ENCODE measurements at places on chromosomes 7 and 10.

- DNase-seq: no peak
Measured at GRCh38 chr7:46776790-46777189, 805.1 kb downstream of the TNS3 start.

- no peak for DNase-seq
Measured at GRCh38 chr7:2564970-2565540, 6.3 kb downstream of the IQCE start.

DNA sequence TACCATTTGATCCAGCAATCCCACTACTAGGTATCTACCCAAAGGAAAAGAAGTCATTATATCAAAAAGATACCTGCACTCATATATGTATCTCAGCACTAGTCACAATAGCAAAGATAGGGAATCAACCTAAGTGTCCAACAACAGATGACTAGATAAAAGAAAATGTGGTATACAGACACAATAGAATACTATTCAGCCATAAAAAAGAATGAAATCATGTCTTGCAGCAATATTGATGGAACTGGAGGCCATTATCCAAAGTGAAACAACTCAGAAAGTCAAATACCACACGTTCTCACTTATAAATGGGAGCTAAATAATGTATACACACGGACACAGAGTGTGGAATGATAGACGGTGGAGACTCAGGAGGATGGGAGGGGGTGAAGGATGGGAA, 146.0 kb downstream of the PARD3 start:
- no peak for DNase-seq

DNA sequence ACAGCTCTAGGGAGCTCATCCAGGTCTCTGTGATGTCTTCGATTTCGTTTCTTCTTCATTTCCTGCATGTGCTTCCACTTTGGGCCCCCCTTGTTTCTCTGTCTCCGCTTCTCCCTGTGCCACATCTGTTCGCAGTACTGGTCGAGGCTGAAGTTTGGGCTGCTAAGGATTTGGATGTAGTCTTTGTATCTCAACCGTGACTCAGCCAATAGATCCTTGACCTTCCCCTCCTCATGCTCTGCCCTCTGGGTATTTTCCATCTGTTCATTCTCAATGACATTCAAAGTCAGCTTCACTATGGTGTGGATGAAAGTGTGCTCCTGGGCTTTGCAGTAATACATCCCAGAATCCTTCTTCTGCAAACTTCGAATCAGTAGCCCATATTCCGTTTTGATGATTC, 187.4 kb downstream of the SEMA3D start:
- DNase-seq: no peak

DNA sequence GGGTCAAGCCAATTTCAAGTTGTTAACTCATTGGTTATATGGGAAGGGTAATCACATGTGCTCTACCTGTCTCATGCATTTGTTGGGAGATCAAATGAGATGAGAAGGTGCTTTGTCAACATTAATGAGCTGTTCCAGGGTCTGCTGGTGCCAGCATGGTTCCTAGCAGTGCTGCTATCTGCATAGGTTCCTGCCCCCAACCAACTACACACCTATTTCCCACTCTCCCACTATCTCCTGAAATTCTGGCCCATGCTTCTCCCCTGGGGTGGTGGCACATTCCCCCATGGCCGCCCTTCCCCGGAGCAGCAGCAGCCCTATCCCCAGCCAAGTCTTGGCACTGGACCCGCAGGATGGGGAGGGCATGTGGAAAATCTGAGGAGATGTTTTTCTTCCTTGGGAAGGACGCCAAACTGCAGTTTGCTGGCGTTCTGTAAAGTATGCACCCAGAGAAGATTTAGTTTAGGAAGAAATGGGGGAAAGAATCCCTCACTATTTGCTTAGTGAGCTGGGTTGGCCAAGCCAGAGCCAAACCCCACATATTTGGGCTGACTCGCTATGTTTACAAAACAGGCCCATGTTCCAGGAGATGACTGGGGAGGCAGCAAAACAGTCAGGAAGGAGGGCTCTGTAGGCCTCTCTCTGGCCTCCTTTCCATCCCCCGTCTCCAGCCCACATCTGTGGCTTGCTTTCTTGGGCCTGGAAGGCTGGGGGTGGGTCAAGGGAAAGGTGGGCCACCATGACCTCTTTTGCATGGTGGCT, 42.5 kb downstream of the PPP1R3C start:
- no peak for DNase-seq

DNA sequence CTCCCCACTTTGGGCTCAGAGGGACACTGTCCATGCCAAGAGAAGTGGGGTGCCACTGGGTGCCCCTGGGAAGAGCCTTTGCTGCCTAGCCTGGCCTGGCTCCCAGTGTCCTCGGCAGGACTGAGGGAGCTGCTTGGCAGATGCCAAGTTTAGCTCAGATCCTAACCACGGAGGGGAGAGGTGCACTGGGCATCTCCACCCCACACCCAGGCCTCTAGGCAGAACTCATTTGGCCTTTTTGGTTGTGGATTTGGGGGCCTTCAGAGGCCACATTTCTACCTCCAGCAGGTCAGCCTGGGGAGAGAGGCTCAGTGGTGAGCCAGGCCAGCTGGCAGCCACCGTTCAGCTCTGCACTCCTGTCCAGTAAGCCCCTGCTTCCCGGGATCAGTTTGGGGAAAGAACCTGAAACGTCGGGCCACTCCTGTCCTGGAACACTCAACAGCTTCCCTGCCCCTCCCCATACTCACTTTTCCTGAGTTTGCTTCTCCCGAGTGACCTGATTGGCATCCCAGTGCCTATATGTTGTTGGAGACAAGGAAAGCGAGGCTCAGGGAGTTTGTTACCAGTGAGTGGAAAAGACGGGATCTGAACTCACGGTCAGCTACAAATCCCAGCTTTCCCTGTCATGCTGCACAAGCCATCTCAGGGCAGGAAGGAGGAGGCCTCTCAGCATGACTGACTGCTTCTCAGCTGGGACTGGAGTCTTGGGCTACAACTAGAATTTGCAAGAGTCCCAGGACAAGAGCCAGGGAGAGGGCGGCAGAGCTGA, 11.2 kb upstream of the CXCL12 start:
- no peak for DNase-seq

GRCh38 chr10:22285130-22285529, 31.1 kb upstream of the COMMD3 start:
- peak; percentile 12 for DNase-seq

GRCh38 chr10:43190775-43191174, 52.5 kb downstream of the CSGALNACT2 start:
- DNase-seq: no peak

DNA sequence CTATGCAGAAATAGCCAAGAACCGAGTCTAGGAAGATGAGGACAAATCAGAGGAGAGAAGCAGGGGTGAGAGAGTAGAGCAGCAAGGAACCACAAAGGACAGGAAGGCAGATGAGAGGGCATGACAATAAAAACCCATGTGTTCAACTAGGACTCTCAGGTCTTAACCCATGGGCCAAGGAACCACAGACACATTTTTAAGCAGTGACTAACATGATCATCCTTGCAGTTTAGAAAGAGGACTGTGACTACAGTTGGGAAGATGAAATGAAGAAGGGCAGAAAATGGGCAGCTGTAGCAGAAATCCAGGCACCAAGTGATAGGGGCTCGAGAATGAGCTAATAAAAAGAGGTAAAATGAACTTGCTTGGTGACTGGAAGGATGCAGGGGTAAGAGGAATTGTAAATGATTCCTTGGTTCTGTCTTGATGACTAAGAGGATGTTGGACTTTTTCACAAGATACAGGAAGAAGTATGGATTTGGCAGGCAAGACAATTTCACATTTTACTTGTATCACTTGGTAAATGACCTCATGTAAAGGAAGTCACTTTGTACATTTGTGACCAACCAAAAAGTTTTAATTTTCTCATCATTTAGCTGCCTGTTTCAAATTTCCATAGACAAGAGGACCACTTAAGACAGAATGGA, 22.8 kb downstream of the SGMS1 start:
- DNase-seq: no peak

- no peak for DNase-seq
Measured at GRCh38 chr7:1359681-1360485, 99.4 kb downstream of the MICALL2 start.

DNA sequence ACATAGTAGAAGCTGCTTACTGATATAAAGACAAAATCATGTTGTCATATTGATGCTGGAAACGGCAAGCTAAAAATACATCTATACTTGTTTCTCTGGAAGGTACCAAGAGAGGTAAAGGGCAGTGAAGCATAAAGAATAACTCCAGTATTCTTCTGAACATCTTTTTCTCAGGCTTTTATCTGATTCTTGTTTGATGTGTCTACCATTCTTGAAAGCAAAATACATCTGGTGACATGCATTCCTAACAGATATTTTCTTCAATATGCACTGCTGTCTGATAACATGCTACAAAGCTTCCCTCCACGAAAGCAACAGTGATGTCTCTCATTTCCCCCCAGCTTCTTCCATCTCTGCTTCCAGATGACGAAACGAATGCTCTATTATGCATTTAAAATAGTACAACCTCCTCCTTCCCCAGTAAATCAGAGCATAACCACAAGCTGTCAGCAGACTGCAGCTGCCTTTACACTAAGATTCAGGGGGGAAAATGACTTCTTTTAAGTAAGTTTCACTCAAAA, 100.8 kb downstream of the ARHGAP21 start:
- no peak for DNase-seq

DNA sequence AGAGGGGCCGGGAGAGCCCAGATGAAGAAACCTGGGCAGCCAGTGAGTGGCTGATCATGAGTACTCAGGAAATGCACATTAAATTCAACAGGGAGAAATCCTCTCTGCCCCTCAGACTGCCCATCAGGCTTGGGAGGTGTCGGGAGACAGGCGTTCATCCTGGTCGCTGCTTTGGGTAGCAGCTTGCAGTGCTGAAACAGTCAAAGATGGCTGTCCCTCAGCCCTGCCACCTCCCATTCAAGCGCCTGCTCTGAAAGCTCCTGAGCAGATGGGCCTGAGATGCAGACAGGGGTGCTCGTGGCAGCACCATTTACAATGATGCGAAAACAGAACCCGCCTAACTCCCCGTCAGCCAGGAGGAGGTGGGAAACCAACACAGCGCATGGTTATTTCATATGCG, 3.6 kb upstream of the JAKMIP3 start:
- DNase-seq: no peak

DNA sequence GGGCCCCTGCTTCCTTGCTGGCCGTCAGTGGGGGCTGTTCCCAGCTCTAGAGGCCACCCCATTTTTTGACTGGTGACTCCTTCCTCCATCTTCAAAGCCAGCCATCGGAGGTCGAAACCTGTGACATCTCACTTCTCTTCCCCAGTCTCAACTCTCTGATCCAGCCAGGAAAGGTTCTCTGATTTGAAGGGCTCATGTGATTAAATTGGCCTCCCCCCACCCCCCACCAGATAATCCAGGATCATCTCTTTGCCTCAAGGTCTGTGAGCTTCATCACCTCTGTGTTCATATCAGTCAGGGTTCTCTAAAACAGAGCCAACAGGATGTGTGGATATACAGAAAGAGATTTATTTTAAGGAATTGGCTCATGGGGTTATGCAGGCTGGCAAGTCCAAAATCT, 5.6 kb upstream of the RAMP3 start:
- no peak for DNase-seq

- no peak for DNase-seq
Measured at GRCh38 chr10:113711142-113711541, 31.4 kb downstream of the CASP7 start.

GRCh38 chr7:91375378-91375777, 111.1 kb downstream of the FZD1 start:
- no peak for DNase-seq

Measured in NCI-H1694 treated with DMSO at 0.1 percent for 48 hours (cell line).